ENCODE measurements at places on chromosomes 6 and 20. TPM values are rescaled to one million over a fixed set of nuclear protein-coding genes. Genes with fewer than 3 reads are reported as not detected.

DNA sequence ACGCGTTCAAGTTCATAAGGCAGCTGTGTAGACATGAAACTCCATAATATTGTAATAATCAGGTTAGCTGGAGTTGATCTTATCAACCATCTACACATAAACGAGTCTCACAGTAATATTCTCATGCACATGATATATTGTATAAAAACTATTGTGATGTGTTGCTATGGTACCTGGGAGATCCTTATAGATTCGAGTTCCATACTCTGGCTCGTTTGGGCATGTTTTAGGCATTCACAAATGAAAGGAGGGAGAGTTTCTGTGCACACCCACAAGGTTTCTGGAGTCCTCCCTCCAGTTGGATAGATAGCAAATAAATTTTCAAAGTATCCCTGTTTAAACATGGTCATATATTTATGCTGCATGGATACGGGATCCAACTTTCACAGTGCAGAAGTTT, 567.5 kb upstream of the SLC35B3 start:
- H3K4me3 ChIP-seq, result no peak overlapping the region
- H3K4me1 ChIP-seq, result no peaks in the 10 kb centered on the region
- no peaks in the 10 kb centered on the region for H3K36me3 ChIP-seq
- no peak for DNase-seq
- no peak overlapping the region for H3K27ac ChIP-seq
- H3K27me3 ChIP-seq, result no peaks in the 10 kb centered on the region

DNA sequence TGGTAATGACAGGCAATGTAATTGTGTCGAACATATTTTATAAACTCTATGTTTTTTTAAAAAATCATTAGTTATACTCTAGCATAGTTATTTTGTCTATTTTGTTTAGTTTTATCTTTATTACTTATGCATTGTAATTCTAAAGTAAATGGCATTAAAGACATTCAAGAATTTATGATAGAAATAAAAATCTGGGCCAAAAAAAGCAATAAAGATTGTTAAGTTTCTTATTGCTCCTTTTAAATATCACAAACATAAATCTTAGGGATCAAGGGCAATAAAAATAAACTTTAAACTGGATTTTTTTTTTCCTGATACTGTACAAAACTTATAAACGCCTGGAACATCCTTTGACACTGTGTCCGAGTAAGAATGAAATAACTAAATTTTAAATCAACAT, 931.5 kb upstream of the EYS start:
- H3K27ac ChIP-seq, result no peak overlapping the region
- no peak for DNase-seq
- H3K27me3 ChIP-seq, result no peaks in the 10 kb centered on the region
- no peaks in the 10 kb centered on the region for H3K36me3 ChIP-seq
- no peaks in the 10 kb centered on the region for H3K4me1 ChIP-seq

- peaks cover 46% of the 10 kb centered on the region for H3K36me3 ChIP-seq
- no peak for DNase-seq
- peaks cover 9% of the 10 kb centered on the region for H3K4me1 ChIP-seq
- H3K27ac ChIP-seq, result no peak overlapping the region
- no peaks in the 10 kb centered on the region for H3K27me3 ChIP-seq
Observed at GRCh38 chr20:47529840-47530239, 28.2 kb downstream of the NCOA3 start.

GRCh38 chr20:4151991-4152695, 136.8 kb upstream of the RNF24 start:
- peak overlapping the region; percentile 28 for H3K27ac ChIP-seq
- H3K36me3 ChIP-seq, result no peaks in the 10 kb centered on the region
- no peak overlapping the region for H3K4me3 ChIP-seq
- no peak for DNase-seq
- peaks cover 18% of the 10 kb centered on the region for H3K4me1 ChIP-seq

PROKR2 gene
- not detected for total RNA-seq
